Stimulated activated CD4-positive, alpha-beta T cell treated with anti-CD3 and anti-CD28 coated beads, TNF-alpha, amount 100 ng/mL, for 24 hours (primary cell): ENCODE measurements at places on chromosomes 7 and 10.

- DNase-seq: no peak
These were observed 7.2 kb upstream of the NPVF start for GRCh38 chr7:25235471-25235870.

- DNase-seq: no peak
These were observed 48.0 kb upstream of the KIF5B start for GRCh38 chr10:32104181-32104580.

- DNase-seq: no peak
These were observed 38.5 kb downstream of the EN2 start for GRCh38 chr7:155496267-155497005.

DNA sequence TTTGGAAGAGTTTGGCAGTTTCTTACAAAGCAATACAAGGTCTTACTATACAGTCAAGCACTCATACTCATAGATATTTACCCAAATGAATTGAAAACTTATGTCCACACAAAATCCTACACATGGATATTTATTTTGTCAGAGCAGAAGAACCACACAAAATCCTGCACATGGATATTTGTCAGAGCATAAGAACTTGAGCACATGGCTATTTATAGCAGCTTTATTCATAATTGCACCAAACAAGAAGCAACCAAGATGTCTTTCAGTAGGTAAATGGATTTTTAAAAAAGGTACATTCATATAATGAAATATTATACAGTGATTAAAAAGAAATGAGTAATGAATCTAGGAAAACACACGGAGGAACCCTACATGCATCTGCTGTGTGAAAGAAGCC lies 115.4 kb downstream of the BTAF1 start:
- DNase-seq: no peak

DNA sequence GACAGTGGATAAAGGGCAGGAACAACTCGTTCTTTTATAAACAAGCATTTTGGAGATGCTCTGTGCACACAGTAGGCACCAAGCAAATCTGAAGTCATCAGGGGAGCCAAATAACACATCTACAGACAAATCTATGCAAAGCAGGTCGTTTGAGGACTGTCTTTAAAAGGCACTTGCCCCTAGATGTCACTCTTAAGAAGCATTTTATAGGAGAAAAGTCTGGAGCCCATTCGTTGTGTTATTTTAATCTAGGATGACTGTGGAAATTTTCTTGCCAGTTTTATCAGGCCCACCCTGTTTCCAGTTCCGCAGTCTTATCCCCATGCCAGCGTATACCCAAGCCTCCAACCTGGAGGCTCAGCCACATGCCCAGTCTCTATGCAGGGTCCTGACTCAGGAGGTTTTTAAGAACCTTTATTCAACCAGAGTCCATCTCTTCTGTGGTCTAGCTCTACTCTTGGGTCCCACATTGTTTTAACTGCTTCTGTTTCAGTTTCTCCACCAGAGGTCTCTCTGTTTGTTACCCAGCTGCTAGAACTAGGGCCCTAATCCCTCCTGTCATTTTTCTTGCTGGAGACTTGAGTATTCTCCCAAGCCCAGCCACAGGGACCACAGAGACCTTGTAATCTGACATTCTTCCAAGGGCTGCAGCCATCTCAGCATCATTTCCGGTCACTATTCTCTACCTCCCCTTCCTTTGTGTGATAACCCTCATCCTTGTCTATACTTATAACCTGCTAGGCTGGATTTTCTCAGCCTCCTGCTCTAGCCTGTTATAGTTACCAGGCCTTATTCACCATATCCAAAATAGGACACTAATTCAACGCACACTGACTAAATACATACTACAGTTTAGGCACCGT lies 26.7 kb downstream of the PIK3CG start:
- DNase-seq: no peak
